ENCODE measurements at places on chromosomes 16 and 17.

DNA sequence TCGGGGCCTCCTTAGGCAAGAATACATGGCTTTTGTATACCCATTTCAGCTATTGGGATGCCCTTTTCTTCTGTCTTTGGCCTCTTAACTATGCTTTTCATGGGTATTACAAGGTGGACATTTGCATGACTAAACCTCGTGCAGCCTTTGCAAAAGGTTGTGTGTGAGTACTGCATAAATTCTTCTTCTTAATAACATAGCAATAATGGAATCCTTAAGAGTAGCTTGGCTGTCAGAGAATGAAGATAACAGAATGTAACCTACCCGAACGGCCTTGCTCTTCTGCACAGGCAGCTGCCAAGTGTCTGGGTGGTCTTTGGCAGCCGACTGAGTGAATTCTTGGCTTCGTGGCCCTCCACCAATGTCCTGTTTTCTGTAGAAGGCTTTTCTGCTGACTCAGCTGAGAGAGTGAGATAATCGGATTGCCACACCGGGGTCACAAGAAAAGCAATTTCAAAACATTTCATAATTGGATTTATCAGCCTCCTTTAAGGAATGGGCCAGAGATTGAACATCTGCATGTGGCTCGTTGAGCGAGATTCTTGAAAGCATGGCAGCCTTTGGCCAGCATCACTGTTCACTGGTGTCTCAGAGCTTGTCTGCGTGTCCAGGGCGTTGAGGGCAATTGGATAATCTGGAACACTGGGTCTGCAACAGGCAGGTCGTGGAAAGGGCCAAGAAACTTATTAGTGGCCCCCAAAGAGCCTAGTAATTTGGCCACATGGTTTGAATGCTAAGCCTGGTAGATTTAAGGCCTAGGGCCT is 13.4 kb downstream of the IRF8 start:
- no peak for DNase-seq

GRCh38 chr16:57084996-57085395 is 7.4 kb upstream of the CPNE2 start:
- no peak for DNase-seq

DNA sequence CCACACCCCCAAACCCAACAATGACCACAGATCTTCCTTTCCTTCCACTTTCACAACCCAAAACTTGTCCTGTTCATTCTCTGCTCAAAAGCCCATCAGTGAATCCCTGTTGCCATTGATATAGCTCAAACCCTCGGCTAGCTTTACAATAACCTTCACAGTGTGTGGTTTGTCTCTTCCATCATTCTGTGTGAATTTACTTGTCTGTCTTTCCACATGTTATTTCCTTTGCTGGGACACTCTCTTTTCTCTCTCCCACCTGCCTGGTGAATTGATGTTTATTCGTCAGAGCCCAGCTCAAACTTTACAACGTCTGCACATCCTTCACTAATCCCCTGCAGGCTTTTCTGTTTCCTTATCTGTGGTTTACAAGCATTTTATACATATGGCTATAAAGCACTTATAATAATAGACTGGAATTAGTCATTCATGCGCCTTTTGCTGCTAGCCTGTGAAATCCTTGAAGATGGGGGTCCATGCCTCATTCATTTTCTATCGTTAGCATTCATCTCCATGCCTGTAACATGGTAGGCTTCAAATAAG is 114.4 kb downstream of the CDH13 start:
- no peak for DNase-seq

DNA sequence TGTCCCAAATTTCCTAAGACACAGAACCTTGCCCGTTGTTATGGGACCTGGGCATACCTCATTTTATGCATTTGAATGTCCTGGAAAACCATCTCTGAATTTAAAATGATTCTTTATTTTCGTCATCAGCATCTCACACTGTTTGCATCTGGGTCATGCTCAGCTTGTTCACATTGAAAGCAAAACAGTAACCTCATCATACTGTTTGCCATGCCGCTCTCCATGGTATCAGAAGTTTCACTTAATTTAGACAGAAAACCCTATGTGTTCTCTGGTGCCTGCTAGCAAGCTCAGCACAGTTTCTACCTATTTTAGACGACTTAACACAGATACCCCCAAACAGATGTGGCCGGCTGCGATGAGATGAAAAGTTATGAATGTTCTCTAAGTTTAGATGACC is 292.1 kb downstream of the SNX29 start:
- no peak for DNase-seq

DNA sequence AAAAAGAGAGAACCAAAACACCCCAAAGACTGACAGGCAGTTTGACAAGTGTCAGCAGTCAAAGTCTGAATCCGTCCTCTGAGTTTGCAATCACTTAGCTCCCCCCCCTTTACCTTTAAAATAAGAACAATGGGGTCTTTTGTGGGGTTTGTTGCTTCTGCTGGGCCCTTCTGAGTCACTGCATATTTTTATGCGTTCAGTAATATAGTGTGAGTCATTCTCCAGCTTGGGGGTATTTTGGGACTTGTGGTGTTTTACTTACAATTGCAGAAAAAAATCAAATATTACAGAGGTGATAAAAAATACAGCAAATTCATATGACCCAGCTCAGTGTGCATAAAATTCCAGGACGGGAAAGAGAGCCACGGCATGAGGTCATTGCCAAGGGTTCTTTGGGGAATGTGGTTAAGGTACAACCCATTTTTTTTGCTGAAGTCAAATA is 120.1 kb downstream of the CYLD start:
- DNase-seq, result no peak

GRCh38 chr17:4136373-4136772 is 6.5 kb downstream of the ZZEF1 start:
- no peak for DNase-seq

DNA sequence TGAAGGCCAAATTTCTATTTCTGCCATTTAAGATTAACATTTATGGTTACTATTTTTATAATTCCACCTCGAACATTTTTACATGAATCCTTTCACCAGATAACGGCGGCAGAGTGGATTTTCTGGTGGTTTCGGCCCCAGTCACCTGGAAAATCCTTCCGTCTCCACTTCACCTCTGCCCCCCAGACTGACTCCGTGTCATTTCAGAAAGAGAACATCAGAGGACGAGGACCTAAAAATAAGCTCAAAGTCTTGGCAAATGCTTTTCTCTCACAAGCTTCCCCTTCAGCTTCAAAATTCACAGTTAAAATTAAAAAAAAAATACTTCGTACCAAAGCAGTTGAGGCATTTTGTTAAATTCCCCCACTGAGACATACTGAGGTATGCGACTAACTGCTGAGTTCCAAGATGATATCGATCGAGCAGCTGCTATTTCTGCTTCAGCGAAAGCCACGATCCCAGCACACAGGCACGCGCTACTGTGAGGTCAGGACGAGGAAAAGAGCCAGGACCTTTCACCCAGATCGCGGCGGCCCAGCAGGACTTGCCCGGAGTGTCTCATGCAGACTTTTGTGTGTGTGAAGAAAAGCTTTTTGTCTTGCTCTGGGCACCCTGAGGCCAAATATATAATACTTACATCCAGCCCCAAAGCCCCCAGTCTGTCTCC is 36.8 kb downstream of the ASPA start:
- no peak for DNase-seq

DNA sequence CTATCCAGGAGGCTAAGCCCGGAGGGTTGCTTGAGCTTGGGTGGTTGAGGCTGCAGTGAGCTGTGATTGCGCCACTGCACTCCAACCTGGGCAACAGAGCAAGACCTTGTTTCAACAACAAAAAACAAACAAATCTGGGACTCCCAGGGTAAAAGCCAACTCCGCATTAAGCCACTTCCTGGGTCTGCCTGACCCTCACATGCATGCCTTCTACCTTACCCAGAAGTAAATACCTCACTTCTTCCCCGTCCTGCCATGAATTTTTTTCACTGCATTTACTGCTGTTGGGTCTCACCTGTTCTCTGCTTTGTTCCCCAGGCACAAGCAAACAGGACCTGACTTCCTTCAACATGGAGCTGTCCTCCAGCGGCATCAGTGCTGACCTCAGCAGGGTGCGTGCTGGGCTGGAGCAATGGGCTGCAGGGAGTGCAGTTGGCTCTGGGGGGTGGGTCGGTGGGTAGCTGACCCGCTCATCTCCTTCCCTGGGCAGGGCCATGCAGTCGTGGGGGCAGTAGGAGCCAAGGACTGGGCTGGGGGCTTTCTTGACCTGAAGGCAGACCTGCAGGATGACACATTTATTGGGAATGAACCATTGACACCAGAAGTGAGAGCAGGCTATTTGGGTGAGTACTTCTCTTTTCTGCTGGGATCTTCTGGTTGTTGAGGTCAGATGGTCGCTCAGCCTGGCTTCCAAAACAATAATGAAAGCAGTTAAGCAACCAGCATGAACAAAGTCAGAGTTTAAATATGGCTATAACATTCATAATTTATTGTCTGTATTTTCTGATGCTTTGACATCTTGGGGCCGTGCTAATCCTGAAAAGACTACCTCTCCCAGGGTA is 16.4 kb downstream of the ITGAL start:
- no peak for DNase-seq

- no peak for DNase-seq
Observed at GRCh38 chr16:78549366-78549765, 449.9 kb downstream of the WWOX start.

DNA sequence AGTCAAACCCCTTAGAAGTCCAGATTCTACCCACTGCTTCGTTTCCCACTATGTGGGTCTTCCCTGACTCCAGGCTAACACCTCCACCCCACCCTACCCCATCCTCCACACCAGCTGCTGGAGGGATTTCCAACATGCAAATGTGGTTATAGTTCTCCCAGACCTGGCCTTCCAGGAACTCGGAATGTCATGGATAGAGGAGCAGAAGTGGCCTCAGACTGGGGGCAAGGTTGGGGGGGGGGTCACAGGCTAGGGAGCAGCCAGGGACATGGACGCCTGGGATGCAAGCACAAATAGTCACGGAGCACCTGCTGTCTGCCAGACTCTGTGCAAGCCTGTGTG is 2.0 kb downstream of the CAMKK1 start:
- no peak for DNase-seq

DNA sequence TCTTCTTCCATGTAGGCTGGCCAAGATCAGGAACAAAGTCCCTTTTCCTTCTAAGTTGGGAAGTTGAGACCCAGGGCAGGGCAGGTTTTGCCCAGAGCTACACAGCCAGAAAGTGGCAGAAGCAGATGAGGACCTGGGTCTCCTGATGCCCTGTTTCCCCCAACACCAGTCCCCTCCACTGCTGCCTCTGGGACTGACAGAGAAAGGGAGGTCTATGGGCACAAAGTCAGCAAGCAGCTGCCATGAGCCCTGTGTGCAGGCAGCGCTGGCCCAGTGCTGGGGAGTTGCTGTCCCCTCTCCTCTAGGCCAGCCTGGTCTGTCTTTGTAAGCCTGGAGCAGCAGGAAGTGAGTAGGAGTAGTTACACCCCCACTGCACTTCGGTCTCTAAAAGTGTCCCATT is 46.9 kb upstream of the NKD1 start:
- DNase-seq, result no peak

DNA sequence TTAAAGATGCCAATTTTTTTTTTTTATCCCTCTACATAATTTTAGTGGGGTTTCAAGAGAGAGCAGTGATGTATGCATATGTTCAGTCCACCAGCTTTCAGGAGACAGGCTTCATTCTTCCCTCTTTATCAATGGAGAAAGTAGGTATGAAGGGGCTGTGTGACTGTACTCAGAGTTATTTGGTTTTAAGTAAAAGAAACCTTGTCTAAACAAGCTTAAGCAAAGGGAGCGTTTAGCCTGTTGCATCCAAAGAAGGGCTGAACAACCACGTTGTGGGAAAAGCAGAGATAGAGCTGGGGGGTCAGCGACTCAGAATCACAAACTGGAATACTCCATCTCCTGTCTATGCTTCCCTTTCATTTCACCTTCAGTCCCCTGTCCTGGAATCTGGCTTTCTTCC is 50.4 kb upstream of the HAS3 start:
- DNase-seq, result no peak

- no peak for DNase-seq
Observed at GRCh38 chr16:14559809-14560241, 70.2 kb downstream of the PARN start.

DNA sequence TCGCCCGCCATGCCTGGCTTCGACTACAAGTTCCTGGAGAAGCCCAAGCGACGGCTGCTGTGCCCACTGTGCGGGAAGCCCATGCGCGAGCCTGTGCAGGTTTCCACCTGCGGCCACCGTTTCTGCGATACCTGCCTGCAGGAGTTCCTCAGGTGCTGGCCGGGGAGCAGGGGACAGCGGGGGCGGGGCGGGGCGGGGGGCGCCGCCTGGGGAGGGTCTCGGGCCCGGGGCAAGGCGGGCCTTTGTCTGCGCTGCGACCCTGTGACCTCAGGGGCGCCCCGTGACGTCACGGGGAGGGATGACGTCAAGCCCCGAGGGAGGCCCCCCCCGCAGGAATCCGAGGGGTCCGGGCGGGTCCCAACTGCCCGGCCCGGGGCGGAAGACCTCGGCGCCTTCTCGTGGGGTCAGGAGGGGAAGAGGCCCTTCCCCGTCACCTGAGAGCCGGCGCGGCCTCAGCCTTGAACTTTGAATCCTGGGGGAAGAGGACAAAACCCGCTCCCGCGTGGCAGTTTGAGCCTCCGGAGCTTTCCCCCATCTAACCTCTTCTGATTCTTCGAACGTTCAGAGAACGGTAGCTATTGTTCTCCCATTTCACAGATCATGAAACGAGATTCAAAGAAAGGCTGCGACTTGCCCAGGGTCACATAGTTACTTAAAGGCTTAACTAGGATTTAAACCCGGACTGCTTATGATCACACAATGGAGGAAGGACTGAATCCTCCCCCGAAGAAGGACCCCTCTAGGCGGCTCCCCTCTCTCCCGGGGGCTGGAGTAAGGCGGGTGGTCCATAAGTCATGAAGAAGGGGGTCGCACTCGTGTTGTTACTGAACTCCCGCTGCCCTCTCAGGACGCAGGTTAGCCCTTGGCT is 527 bp downstream of the TRAF4 start:
- DNase-seq, result peak; percentile 54

DNA sequence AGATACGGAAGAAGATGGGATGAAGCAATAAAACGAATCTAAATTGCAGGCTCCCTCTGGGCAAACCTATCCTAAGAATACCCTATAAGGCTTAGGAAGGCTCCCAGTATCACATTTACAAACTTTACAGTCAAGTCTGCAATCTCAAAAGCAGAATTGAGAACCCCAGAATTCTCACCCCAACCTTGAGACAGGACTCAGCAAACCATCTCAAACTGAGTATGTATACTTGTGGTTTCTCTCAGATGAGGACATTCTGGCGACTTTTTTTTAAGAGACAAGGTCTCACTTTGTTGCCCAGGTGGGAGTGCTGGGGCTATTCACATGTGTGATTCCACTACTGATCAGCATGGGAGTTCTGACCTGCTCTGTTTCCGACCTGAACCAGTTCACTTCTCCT is 19.3 kb upstream of the ITGA2B start:
- no peak for DNase-seq
